NCI-H2081 treated with DMSO at 0.1 percent for 48 hours (cell line): ENCODE measurements at places on chromosomes 6 and 20.

- no peak for DNase-seq
These were observed 188.0 kb upstream of the TENT5A start for GRCh38 chr6:81940451-81940985.

DNA sequence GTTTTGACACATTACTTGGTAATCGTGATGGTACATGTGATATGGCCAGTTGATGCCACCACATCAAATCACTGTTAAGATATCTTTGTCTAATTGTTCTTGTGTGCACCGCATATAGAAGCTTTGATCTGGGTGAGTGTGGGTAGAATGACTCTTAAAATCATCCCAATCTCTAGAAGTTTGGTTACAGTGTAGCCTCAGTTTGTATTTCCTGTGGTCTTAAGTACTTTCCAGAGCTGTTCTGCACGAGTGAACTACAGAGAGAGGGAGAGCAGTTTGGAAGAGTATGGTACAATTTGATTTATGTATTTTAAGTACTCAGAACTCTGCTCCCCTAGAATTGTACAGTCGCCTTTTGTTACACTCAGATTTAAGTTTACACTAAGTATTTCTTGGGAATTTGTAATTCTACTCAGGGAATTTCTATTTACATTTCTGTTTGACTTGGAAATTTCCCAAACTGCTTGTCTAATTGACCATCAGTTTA, 37.5 kb downstream of the SNX9 start:
- no peak for DNase-seq

- DNase-seq = no peak
These were observed 500.9 kb downstream of the PREX1 start for GRCh38 chr20:48326868-48327267.

DNA sequence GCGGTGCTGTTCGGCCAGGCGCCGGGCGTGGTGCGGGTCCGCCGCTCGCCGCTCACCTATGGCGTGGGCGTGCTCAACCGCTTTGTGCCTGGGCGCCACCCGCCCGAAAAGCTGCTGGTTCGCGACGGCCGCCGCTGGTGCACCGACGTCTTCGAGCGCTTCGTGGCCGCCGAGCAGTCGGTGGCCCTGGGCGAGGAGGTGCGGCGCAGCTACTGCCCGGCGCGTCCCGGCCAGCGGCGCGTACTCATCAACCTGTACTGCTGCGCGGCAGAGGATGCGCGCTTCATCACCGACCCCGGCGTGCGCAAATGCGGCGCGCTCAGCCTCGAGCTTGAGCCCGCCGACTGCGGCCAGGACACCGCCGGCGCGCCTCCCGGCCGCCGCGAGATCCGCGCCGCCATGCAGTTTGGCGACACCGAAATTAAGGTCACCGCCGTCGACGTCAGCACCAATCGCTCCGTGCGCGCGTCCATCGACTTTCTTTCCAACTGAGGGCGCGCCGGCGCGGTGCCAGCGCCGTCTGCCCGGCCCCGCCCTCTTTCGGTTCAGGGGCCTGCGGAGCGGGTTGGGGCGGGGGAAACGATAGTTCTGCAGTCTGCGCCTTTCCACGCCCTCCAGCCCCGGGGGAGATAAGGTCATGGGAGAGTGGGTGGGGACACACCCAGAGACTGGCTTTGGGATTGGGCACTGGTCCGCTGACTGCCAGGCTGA, 15.7 kb downstream of the ADISSP start:
- no peak for DNase-seq

DNA sequence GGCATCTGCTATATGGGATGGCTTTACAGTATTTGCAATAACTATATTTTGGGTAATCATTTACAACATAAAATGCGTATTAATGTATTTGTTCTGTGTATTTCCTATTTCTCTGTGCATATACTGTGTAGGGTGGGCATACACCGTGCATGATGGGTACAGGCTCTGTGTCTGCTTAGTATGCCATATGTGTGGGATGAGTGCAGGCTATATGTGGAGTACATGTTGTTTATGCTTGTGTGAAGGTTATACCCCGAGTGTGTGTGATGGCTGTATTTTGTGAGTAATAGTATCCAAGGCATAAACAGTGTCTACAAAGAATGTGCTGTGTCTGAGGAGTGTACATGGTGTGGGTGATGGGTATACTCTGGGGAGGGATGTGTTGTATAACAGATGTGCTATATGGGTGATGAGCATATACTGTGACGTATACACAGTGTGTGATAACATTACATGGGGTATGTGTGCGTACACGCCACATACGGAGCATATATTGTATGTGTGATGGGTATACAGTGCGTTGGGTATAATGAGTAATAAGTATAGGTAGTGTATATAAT, 52.7 kb downstream of the CPXM1 start:
- DNase-seq = no peak

DNA sequence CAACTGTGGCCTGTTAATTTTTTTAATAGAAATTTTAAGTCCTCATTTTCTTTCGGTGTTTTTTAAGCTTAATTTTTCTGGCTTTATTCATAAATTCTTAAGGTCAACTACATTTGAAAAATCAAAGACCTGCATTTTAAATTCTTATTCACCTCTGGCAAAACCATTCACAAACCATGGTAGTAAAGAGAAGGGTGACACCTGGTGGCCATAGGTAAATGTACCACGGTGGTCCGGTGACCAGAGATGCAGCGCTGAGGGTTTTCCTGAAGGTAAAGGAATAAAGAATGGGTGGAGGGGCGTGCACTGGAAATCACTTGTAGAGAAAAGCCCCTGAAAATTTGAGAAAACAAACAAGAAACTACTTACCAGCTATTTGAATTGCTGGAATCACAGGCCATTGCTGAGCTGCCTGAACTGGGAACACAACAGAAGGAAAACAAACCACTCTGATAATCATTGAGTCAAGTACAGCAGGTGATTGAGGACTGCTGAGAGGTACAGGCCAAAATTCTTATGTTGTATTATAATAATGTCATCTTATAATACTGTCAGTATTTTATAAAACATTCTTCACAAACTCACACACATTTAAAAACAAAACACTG, 10.1 kb downstream of the HFE start:
- DNase-seq = peak; percentile 10

- no peak for DNase-seq
These were observed 120.1 kb upstream of the ARMC2 start for GRCh38 chr6:108727966-108728730.
